ENCODE measurements at places on chromosomes 7 and 10. TPM values are rescaled to one million over a fixed set of nuclear protein-coding genes. Genes with fewer than 3 reads are reported as not detected.

DNA sequence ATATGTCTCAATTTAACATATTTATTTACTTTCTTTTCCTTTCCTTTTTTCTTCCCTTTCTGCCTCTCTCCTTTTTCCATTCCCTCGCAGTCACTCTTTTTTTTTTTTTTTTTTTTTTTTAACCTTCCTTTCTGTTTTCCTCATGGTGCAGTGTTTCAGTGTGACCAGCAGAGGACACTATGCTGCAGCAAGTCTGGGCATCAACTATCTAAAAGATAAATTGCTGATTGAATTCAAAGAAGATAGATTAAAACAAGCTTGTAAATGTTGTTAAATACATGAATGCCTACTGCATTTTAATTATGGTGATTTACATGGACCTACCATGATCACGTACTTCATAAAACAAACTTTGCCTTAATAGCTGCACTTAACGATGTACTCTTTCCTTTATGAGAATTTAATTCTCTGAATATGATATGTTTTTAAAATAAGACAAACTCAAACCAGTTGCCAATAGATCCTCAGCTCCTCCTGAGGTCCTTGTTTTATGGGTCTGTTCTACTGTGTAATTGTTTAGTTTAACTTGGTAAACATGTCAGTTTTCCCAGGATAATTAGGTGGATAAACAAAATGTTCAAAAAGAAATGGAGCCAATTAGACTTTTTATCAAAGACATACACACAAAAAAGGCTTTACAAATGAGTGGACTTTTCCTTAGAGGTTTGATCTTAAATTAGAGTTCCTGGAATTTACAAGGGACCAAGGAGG lies 101.0 kb upstream of the AGR3 start:
- DNase-seq: no peak

- no peak for DNase-seq
Observed at GRCh38 chr10:125083576-125083920, 76.8 kb downstream of the CTBP2 start.

DNA sequence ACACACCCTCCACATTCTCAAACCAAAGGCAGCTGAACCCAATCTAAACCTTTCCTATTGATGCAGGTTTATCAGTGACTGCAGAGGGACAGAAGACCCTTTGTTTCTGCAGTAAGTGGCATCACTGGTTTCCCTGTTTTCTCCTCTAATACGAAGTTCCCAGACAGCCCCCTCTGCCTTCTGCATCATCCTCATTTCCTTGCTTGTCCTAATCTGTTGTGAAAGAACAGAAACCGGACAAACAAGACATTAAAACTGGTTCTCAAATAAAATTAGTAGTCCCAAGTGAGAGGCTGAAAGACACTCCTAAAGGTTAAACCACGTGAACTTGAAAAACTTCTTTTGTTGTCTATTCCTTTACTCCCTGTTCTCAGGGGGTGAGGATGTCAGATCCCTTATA lies 10.1 kb upstream of the ADRB1 start:
- no peak for DNase-seq

CABCOCO1 gene
- 0.40 TPM for polyA plus RNA-seq

Measured in keratinocyte (primary cell).